ENCODE measurements at places on chromosomes 5 and 9.

DNA sequence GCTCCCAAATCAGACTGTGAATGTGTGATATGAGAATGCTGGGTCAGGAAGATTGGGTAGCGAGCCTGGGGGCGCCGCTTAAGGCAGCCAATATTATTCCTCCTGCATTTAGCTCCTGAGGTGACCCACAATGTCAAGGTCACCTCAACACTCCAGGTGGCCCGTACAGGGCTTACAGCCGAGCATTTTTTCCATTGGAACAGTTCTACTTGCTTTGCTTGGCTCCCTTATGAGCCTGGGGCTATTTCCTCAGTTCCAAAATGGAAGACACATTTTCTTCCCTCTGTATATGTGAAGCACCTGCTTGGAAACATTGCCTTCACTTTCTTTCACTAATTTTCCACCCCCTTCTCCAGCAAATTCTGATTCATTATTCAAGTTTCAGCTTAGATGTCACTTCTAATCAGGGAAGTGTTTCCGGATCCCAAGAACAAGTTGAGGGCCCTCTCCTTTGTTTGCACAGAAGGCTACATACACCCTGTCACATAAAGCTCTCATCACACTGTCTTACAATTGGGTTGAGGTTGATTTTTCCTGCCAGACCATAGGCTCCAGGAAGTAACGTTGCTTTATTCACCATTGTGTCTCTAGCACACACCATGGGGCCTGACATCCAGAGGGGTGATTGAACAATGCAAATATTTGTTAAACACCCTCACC, 330.2 kb downstream of the PIK3R1 start:
- DNase-seq, result no peak

DNA sequence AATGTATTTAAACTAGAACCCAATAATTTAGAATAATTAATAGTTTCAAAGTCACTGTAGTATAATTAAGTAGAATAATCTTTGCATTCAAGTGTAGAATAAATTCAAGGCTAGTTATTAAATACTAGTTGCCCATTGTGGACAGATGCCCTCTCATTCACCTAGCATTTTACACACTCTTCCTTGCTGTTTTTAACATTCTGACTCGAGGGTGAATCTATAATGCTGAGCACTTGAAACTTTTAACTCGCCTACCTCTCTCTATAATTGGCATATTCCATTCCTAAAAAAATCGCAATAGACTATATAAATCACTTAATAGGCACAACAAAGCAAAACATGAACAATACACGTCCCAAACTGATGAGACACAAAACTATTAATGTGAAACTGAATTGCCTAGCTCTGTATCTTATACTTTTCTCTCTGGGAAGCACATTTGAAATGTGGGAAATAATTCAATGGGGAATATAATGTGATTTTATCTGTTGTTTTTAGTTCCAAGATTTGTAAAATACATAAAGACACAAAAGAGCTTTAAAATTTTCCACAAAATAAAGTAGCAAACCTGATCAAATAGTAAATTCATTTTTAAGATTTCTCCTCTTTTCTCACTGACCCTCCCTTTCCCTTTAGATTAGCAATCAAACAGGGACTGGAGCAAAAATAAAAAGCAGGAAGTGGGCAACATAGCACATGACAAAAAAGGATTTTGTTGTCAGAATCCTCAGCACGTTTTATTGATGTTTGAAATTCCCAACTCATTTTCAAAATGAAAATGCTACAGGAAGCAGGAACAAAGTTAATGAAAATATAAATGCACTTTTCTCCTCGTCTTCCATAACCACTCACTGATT, 295.6 kb downstream of the PDE4D start:
- no peak for DNase-seq

- DNase-seq, result no peak
These were observed 97.1 kb upstream of the PRSS3 start for GRCh38 chr9:33698267-33698666.

DNA sequence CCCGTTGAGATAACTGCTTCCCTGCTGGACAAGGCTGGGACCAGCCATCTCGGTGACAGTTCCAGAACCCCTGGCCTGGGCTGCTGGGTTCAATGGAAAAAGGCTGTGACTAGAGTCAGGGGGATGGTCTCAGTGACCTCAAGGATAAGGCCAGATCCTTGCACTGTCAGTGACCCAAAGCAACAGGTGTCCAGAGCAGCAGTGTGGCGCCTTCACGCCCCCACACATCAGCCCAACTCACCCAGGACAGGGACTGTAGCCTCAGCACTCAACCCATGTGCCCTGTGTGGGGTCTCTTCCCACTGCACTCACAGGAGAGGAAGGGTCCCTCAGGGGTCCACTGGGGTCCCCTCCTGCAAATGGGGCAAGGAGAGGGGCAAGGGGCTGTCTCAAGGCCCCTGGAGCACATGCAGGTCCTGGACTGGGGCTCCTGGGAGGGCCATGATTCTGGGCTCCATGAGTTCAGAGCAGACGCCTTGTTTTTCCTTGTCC, 698 bp upstream of the LCN2 start:
- no peak for DNase-seq

DNA sequence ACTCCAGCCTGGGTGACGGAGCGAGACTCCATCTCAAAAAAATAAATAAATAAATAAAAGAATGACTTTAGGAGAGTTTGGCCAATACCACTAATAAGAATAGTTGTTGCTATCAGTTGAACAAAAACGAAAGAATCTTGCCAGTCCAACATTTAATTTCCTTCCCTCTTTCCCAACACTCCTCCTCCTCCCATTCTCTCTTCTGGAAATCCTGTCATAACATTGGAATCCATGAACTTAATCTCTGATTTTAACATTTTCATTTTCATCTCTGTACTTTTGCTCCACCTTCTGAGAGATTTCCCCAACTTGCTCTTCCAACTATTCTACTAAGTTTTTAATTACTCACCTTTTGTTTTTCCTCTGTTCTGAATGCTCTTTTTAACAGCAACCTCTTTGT, 42.8 kb upstream of the CDK20 start:
- DNase-seq, result no peak

DNA sequence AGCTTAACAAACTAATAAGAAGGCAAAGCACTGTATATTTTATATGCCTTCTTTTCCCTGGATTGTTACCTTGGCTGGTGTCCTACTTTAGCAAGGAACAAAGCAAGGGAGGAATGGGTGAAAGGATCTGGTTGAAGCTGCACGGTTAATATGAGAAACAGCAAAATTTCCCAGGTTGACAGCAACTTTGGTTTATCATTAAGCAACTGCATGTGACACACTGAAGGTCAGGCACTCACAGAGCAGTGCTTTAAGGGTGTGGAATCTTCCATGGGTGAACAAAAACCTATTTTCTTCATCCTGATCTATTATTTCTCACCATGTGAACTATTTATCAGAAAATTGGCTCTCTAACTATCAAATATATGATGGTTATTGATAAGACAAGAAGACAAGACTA, 109.0 kb upstream of the ATP10B start:
- DNase-seq, result no peak

GRCh38 chr5:124193371-124193789, 553.1 kb downstream of the ZNF608 start:
- DNase-seq, result no peak

Measured in stimulated activated CD8-positive, alpha-beta memory T cell treated with anti-CD3 and anti-CD28 coated beads, Interleukin-4, amount 100 ng/mL, for 24 hours (primary cell).